ENCODE measurements at places on chromosomes 11 and 22. TPM values are rescaled to one million over a fixed set of nuclear protein-coding genes. Genes with fewer than 3 reads are reported as not detected.
A peak's percentile ranks its signal among the peaks of the same experiment; 100 is the strongest.

- peaks cover 10% of the 10 kb centered on the region for H3K4me1 ChIP-seq
Measured at GRCh38 chr11:134429106-134429505, 17.1 kb upstream of the B3GAT1 start.

GRCh38 chr11:102830001-102830727 lies 13.2 kb downstream of the MMP3 start:
- no peak for DNase-seq
- H3K27me3 ChIP-seq, result no peaks in the 10 kb centered on the region
- H3K4me3 ChIP-seq, result no peak overlapping the region
- H3K27ac ChIP-seq, result no peak overlapping the region

DNA sequence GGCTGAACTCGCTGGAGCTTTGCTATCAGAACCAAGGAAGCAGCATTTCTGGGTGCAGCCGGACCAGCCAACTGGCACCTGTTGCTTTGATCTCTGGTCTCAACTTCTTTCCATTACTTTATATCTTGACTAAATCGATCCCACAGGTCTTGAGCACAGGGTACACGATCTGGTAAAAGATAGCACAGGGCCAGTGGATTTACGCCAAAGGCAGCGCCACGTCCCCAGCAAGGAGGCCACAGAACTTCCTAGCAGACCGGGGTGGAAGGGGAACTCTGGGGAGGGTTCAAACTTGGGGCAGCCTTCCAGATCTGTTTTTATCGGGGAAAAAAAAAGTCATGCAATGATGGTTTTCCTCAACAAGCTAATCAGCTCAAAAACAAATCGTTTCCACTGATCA lies 14.0 kb downstream of the VPS37C start:
- peaks cover 7% of the 10 kb centered on the region for H3K4me1 ChIP-seq
- H3K36me3 ChIP-seq, result no peaks in the 10 kb centered on the region
- H3K4me3 ChIP-seq, result no peak overlapping the region
- no peaks in the 10 kb centered on the region for H3K27me3 ChIP-seq
- DNase-seq, result no peak

GRCh38 chr11:27390318-27391295 lies 27.6 kb upstream of the CCDC34 start:
- no peak for DNase-seq
- no peak overlapping the region for H3K4me3 ChIP-seq
- H3K27me3 ChIP-seq, result no peaks in the 10 kb centered on the region
- peaks cover 13% of the 10 kb centered on the region for H3K4me1 ChIP-seq
- peaks cover 40% of the 10 kb centered on the region for H3K36me3 ChIP-seq

GRCh38 chr11:6569706-6570105 lies 33.7 kb downstream of the RRP8 start:
- no peaks in the 10 kb centered on the region for H3K36me3 ChIP-seq
- no peaks in the 10 kb centered on the region for H3K27me3 ChIP-seq
- no peaks in the 10 kb centered on the region for H3K4me1 ChIP-seq
- no peak for DNase-seq

DNA sequence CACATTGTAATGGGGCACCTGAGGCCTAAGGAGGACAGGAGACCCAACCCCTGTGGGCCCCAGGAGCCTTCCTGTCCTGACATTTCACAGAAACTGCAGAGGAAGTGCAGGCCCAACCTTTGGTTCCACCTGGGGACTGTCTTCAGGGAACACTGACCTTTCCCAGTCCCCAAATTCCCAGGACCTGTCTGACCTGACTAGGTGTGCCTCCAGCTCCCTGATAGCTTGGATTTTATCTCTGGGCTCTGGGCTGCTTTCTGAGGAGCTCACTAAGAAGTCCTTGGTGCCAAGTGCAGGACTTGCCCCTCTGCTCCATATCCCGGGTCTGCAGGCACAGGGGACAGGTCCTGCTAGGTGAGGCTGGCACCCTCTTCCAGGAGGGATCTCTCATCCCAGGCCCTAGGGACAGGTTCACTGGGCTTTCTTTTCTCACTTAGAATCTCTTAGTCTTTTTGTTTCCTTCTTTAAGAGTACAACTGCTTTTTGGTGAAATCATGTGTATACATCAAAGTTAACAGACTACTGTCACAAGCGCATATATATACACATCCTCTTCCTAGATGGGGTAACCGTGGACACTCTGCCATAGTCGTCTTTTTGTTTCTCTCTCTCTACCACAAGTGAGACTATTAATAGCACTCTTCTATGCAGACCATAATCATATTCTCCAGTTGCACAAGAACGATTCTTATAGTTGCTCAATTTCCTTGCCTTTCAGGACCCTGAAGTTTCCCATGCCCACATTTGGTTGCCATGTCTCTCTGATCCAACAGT lies 72.0 kb upstream of the IGLL5 start:
- H3K4me1 ChIP-seq, result no peaks in the 10 kb centered on the region
- H3K4me3 ChIP-seq, result no peak overlapping the region
- peaks cover 24% of the 10 kb centered on the region for H3K27me3 ChIP-seq
- no peak overlapping the region for H3K27ac ChIP-seq
- no peaks in the 10 kb centered on the region for H3K36me3 ChIP-seq

DNA sequence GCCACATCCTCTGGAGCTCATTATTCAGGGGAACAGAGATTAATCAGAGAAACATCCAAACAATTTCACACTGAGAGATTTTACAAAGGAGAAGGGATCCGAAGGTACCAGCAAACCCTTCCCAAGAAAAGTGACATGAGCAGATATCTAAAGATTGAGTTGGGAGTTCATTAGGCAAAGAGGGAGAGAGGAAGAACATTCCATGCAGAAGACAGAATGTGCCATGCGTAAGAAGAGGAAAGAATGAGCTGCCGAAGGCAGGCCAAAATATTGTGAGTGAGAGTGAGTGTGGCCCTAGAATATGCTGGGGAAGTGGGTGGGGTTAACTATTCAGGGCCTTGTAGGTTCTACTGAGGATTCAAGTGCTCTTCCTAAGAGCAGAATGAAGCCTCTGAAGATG lies 50.0 kb upstream of the LYVE1 start:
- H3K27me3 ChIP-seq, result no peaks in the 10 kb centered on the region
- no peaks in the 10 kb centered on the region for H3K36me3 ChIP-seq
- no peak overlapping the region for H3K4me3 ChIP-seq

DNA sequence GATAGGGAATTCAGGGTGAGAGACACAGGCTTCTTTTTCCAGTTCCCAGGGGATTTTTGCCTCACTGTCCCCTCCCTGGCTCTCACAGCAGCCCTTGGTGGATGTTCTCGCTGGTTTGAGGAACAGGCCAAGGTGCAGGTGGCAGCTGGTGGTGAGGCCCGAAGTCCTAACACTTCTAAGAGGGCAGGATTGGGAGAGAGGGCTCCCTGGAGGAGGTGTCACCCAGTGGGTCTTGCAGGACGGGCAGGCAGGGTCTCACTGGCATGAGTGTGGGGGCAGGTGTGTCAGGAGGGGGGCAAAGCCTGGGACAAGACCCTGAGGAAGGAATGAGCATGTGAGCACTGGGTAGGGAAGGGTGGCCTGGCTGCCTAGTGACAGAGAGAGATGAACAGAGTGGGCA lies 9.2 kb downstream of the ADORA2A start:
- no peaks in the 10 kb centered on the region for H3K27me3 ChIP-seq
- H3K27ac ChIP-seq, result no peak overlapping the region

DNA sequence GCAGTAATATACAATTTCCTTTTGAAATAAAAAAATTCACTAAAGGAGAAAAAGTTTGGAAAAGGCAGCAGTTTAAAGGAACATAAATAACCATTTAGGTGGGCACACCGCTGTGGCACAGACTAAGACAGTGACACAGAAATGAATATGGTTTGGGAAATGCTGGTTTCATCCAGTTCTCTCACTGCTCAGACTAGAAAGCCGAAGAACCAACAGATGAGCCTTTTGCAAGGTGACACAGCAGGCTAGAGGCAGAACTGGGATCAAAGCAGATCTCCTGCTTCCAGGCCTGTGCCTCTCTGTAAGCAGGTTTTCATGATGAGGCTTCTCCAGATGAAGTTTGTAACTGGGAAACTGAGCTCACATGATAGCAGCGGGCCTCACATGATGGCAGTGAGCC lies 380.0 kb upstream of the NARS2 start:
- no peak for DNase-seq
- no peak overlapping the region for H3K27ac ChIP-seq
- H3K36me3 ChIP-seq, result peaks cover 2% of the 10 kb centered on the region
- no peaks in the 10 kb centered on the region for H3K27me3 ChIP-seq

GRCh38 chr11:47971501-47971900 lies 8.9 kb upstream of the PTPRJ start:
- H3K27me3 ChIP-seq, result no peaks in the 10 kb centered on the region
- H3K27ac ChIP-seq, result no peak overlapping the region
- DNase-seq, result no peak
- H3K4me3 ChIP-seq, result no peak overlapping the region
- H3K4me1 ChIP-seq, result peaks cover 5% of the 10 kb centered on the region

- no peak for DNase-seq
- H3K36me3 ChIP-seq, result no peaks in the 10 kb centered on the region
- H3K4me1 ChIP-seq, result no peaks in the 10 kb centered on the region
- no peak overlapping the region for H3K27ac ChIP-seq
Measured at GRCh38 chr11:73236205-73236765, 18.2 kb downstream of the P2RY2 start.

DNA sequence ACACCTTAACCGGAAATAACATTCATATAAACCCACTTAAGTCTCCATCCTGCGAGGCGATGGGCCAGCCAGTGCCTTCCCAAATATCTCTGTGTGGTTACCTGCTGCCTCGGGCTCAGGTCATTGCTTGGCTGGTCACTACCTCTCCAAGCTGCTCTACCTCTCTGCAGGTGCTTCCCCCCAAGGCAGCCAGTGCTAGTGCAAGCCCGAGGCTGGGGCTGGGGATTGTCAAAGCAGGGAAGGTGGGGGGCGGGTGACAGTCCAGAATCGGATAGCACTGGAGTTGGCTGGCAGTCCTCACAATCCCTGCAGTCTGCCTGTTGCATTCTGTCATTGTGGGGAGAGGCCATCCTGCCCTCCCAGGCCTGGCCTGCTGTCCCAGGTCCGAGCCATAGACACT lies 11.1 kb downstream of the MCHR1 start:
- no peaks in the 10 kb centered on the region for H3K36me3 ChIP-seq
- no peak overlapping the region for H3K4me3 ChIP-seq
- no peak overlapping the region for H3K27ac ChIP-seq
- no peak for DNase-seq

DNA sequence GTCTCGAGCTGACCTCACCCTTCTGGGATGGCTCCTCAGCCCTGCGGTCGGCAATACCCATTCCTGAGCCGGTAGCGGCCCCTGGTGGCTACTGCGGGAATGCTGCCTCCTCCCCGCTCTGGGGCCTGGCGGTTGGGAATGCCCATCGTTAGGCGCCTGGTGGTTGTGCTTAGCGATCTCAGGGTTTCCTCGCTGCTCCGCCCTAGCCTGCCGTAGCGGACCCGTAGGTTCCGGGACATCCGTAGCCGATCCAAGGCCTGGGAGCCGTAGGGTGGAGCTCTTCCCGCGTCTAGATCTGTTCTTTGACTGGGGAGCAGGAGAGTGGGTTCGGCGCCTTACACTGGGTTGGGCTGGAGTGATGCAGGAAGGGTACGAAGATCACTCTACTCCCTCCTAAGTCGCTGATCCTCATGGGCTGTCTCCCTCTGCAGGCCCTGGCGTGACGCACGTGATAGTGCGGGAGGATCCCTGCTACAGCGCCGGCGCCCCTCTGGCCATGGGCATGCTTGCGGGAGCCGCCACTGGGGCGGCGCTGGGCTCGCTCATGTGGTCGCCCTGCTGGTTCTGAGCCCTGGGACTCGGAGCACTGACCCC lies 14.8 kb downstream of the PLEKHB1 start:
- peaks cover 15% of the 10 kb centered on the region for H3K27me3 ChIP-seq
- H3K27ac ChIP-seq, result peak overlapping the region; percentile 26
- peaks cover 2% of the 10 kb centered on the region for H3K4me1 ChIP-seq
- peak overlapping the region; percentile 54 for H3K4me3 ChIP-seq
- H3K36me3 ChIP-seq, result no peaks in the 10 kb centered on the region

DNA sequence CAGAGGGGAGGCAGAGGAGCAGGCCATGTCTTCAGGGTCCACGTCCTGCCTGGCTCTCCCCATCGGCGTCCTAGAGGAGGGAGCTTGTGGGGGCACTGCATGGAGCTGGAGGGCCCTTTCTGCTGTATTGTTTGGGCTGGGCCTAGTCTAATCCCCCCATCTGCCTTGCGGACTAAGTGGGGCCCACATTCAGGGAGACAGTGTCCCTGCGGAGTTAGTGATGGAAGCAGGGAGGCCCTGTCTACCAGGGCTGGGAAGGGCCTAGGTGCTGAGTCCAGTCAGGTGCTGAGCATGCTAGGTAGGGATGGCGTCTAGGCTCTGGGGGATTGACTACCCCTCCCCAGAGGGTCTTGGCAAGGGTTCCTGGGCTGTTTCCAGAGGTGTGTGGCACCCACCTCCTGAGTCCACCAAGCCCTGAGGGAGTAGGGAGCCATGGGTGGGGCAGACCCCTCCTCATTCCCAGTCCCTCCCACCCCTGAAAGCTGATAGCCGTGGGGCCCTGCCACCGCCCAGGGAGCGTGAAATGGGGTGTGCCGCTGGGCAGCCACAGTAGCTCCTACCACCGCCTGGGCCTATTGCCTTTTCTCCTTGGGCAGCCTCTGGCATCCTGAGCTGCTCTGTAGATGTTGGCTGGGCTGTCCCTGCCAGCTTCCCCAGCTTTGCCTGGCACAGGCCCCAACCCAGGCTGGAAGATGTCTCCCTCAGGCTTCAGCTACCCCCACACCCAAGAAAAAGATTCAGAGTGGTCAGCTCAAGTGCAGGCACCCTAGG lies 1.9 kb upstream of the POLD4 start:
- H3K27ac ChIP-seq, result no peak overlapping the region
- no peaks in the 10 kb centered on the region for H3K36me3 ChIP-seq
- no peak for DNase-seq

DNA sequence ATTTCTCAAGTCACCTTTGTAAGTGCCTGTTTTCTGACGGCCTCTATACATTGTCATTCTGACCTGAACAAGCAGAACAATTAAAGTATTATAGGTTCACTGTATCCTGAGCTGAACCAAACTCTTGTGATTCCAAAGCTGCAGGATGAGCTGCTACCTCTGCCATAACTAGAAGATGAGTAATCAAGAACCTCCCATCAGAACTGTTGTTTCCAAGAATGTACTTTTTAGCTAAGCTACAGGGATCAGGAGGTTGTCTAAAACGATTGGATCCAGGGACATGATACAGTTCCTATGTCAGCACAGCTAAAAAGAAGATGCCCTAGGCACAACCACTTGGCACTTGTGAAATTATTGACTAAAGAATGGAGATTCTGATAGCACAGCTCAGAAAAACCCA lies 288.4 kb upstream of the CCDC90B start:
- no peaks in the 10 kb centered on the region for H3K27me3 ChIP-seq
- no peaks in the 10 kb centered on the region for H3K36me3 ChIP-seq

- H3K36me3 ChIP-seq, result peaks cover 37% of the 10 kb centered on the region
- H3K27me3 ChIP-seq, result no peaks in the 10 kb centered on the region
- DNase-seq, result no peak
- H3K27ac ChIP-seq, result no peak overlapping the region
Measured at GRCh38 chr11:67283481-67283963, 5.6 kb upstream of the ANKRD13D start.

The CRACR2B gene
- total RNA-seq, result 29.3 TPM

The OR4A16 gene
- not detected for total RNA-seq

The OR51B2 gene
- total RNA-seq, result not detected

The ARVCF gene
- total RNA-seq, result 49.6 TPM

All from H1 (cell line).